ENCODE measurements at places on chromosomes 5 and 9.
A peak's percentile ranks its signal among the peaks of the same experiment; 100 is the strongest.

DNA sequence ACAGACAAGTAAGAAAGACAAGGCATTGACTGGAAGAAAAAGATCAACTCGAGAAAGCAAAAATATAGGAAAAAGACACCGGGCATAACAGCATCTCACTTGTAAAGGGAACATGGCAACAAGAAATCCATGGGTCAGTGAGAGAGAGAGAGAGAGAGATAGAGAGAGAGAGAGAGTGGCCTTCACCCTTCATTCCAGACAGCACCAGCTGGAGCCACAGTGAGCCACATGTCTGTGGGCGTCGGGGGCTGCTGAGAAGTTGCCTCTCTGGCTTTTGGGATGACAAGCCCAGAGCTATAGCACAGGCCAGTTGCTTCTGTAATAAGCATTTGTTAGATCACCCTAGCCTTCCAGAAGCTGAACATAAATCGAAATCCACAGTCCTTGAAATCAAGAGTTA lies 20.3 kb upstream of the ENC1 start:
- DNase-seq: no peak

DNA sequence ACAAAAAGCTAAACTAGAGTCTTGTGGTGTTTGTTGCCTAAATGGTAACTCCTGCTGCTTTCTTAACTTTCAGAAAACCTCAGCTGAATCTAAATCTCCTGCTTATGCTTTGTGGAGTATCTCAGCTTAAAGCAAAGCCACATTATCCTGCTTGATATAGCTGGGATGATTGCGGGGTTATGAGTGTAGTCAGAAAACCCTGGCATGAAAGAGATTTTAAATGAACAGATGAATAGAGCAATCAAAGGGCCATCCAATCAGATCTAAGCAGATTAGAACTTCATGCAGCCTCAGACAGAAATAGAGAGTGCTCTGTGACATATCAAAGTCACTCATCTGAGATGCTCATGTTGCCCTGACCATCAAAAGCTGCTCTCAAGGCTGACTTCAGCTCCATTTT lies 305.5 kb downstream of the DMRT2 start:
- DNase-seq: no peak

- no peak for DNase-seq
Measured at GRCh38 chr9:93606187-93606586, 29.8 kb downstream of the PHF2 start.

GRCh38 chr5:15550502-15551112 lies 50.6 kb downstream of the FBXL7 start:
- DNase-seq: no peak

DNA sequence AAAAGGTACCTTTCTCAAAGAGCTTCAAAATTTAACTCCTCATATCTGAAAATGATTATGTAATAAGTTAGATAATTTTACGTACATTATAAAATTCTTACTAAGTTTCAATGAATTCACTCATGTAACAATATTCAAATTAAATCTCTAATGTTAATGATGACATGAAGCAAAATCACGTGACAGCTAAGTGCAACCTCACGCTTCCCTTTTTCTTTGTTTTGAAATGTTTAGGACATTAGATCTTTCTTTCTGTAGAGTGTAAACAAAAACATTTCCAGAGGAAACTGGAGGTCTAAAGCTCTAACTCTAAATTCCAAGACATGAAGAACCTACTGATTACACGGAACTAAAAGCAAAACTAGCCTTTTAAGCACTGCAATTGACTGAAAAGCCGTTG lies 227.3 kb upstream of the TBCA start:
- no peak for DNase-seq

GRCh38 chr9:87445646-87446045 lies 52.0 kb upstream of the DAPK1 start:
- no peak for DNase-seq

DNA sequence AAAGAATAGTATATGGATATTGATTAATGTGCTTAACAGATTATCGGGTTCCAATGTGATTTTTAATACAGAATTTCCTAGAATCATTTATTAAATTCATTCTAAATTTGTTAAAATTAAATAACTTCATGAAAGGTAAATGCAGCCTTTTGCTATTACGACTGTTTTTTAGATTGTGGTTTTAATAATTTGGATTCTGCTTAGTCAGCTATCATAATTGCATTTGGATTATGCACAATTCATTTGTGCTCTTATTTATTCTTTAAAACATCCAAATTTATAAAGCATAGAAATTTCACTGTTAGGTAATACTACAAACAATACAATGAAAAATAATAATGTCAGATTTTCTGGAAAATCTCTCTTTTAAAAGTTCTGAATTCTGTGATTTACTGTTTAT lies 1598.5 kb downstream of the EFNA5 start:
- DNase-seq: no peak

GRCh38 chr9:111631214-111631971 lies at the start of gene DNAJC25:
DNAJC25 (plus strand) TSS chr9:111631334; CDS start chr9:111631408, 74 bp downstream.
- peak; percentile 99 for DNase-seq

DNA sequence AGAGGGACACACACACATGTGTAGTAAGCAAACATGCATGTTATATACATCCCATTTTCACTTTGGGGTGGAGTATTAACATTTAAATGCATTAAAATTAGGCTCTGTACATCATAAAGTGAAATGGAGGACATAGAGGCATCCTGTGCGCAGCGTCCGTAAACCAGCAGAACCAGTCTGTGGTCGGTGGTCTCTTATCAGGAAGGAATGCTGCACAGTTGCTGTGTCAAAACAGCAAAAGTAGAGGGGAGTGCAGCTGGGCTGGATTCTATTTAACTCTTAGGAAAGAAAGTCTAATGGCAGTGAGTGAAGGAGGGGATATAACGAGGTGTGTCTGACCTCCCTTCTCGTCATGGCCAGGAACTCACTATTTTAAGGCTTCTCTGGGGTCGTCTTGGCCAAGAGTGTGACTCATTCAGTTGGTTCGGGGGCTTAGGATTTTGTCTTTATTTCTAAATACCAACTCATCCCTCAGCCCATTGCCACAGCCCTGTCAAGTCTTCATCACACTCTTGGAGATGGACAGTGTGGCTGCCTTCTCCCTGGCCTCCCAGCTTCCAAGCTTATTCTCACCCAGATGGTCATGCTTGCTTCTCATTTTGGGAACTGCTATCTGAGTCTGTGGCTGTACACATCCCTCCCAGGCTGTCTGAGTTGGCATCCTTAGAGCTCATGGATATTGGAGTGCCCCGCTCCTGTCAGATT lies 20.1 kb upstream of the CXCL14 start:
- DNase-seq: no peak

DNA sequence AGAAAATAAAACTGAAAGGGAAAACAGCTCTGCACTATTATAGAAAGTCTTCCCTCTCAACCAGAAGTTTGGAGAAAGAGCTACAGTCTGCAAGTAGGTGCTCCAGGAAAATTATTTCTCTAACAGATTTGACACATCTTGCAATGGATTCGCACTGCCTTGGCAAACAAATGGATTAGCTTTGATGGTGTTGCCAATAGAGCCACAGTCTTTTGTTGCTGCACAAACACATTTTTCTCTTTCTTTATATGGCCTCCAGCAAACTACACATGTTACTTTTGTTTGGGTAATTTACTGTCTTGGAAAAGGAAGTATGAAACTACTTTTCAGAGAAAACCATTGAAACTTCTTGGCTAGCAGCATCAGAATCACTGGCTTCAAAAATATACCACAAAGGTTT lies 523.1 kb downstream of the EFNA5 start:
- DNase-seq: no peak

- DNase-seq: peak; percentile 73
Measured at GRCh38 chr9:136805207-136805740, 2.5 kb upstream of the RABL6 start.

- no peak for DNase-seq
Measured at GRCh38 chr9:16976427-16976826, 106.0 kb upstream of the BNC2 start.

- DNase-seq: no peak
Measured at GRCh38 chr5:74355041-74355824, 285.3 kb downstream of the ENC1 start.

DNA sequence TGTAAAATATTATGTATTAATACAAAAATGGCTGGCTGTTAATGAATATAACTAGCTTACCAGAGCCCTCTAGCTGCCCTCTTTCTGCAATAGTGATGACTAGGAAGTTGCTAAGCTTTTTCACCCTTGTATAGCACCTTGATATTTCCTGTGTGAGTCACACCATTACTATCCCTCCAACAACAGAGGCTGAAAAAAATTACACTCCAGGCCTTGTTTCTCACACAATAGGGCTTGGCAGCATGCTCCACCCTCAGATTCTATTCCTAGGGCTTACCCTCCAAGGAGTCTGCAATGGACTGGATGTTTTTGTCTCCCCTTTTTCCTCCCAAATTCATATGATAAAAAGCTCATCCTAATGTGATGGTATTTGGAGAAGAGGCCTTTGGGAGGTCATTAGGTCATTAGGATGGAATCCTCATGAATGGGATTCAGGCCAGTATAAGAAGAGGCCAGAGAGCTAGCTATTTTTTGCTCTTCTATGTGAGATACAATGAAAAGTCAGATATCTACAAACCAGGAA lies 184.6 kb upstream of the MAP1B start:
- DNase-seq: no peak

DNA sequence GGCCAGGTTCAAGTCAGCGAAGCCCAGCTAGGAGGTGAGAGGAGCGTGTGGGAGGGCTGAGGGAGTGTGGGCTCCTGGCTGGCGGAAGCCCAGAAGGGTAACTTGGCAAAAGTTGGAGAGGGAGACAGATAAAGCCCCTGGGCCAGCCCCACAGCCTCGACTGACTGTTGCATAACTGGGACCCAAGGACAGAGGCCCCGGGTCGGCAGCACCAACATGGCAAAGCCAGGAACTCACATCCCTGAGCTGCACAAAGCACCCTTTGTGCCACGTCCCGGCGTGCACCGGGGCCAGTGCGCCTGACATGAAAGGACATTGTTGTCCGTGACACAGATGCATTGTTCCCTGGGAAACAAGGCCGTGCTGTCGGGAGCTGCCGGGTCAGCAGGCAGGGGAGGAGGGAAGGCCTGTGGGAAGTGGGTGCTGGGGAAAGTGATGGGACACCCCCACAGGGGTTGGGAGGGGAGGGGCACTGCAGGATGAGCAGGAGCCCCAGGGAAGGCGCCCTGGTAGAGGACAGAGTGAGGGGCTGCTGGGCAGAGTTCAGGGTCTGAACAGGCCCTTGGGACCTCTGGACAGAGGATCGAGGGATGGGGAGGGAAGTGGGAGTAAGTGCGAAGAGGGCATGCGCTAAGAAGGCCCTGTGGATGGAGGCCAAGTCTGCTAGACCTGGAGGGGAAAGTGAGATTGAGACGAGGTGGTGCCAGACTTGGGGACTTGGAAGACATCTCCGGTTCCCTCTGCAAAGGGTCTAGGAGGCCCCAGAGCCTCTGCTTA lies 13.0 kb upstream of the DPM2 start:
- DNase-seq: no peak

DNA sequence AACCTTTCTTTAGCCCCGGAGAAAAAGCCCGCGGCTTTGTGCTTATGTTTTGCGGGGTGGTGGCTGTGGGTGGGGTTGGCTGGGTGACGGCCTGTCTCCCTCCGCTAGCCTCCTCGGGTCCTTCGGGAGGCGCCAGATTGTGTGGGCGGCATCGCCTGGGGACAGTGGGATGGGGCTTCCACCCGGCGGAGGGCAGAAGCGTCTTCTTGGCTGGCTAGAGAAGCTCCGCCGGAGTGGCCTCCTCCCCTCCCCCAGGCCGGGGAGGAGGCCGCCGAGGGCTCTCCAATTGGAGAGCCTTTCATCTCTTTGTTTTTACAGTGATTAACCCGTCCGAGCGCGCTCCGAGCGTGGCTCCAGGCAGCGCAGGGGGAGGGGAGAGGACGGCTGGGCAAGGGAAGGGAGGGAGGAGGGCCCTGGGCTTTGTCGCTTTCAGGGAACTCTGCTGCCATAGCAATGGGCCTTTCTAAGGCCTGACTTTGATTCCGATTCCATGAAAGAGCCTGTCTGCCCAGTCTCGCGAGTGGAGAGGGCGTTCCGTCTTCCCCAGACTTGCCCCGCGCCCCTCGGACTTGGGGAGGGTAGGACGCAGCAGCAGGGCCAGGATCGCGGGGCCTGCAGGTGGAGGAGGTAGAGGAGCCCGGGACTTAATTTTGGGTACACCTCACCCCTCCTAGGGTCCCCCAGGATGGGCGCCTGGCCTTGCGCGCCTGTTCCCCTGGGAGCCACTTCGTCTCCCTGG lies 36.7 kb upstream of the TIFAB start:
- no peak for DNase-seq

DNA sequence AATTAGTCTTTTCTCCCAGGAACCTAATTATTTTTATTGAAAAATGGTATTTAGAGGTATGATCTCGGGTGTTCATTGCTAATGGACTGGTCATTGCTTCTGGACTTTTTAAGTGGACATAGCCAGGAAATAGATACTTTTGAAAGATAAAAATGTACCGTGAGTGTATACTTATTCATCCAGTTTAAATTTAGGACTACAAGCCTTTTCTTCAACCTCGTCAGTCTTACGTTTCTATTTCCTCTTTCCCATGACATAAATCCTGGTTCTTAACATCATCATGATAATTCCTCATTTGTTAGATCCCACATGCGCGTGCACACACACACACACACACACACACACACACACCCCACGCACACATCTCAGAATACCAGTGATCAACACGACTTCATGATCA lies 15.1 kb downstream of the PDE8B start:
- no peak for DNase-seq

DNA sequence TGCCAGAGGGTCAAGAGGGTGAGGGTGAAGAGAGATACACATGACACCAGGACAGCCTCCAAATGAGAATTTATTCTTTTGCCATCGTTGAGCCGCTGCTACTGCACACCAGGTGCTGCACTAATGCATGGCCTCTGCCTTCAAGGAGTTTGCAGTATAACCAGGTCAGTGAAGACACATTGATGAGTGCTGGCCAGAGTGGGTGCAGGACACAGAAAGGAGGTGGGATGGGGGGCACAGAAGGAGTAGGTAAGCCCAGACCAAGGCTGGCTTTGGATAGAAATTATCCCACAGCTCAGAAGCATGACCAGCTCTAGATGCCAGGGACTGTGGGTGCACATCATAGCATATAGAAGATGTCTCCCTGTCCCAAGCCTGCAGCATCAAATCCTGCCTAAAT lies 38.0 kb downstream of the FOXI1 start:
- no peak for DNase-seq

DNA sequence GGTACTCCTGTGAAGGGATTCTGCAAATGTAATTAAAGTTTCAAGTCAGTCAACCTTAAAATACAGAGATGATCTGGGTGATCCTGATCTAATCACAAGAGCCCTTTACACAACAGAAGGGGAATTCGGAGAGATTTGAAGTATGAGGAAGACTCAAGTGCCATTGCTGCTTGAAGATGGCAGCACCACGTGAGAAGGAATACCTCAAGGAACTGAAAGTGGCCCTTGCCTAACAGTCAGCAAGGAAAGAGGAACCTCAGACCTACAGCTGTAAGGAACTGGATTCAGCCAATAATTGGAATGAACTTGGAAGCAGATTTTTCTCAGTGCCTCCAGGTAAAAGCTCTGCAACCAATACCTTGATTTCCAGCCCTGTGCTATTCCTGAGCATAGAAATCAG lies 87.4 kb downstream of the THBS4 start:
- DNase-seq: no peak

- no peak for DNase-seq
Measured at GRCh38 chr9:28707616-28708015, 1134.3 kb upstream of the C9orf72 start.

- no peak for DNase-seq
Measured at GRCh38 chr9:102922526-102922925, 72.6 kb upstream of the CYLC2 start.

- no peak for DNase-seq
Measured at GRCh38 chr5:146565764-146566367, 49.9 kb upstream of the GPR151 start.
